CD4-positive, alpha-beta T cell treated with Interleukin-4 for 4 hours (primary cell): ENCODE measurements at places on chromosomes 7 and 10.

DNA sequence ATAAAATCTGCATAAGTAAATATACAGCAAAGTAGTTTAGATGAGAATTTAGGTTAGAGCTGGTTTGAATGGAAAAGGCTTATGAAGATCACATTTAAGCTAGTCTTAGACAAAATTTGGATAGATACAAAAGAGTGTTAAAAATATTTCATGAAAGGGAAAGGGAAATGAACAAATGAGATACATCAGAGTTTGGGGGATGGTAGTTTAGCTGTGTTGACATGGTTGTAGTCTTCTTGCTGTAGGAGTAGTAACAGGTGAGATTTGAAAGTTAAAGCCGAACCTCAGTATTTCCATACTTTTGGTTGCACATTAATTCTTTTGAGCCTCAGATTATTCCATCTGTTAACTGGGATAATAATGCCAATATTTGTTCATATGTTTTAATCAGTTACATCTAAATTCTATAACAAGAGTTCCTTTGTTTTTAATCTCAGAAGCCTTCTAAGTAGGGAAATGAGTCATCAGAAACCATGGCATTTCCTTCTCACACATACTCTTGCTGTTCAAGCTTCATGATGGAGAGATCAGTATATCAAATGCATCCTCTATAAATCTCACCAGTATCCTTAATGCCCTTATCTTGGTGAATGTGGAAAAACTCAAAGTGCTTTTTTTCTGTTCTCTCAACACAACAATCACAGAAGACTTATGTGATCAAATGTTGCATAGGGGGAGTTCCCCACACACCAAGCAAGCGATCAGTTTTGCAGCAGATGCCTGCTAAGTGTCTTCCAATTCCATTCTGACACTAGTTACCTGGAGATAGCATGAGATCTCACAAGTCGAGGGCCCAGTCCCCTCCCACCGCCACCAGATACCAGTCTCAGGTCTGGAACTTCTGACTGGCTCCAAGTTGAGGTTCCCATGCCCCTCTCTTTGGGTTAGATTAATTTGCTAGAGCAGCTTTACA lies 84.7 kb downstream of the MAPK8 start:
- DNase-seq = peak; percentile 18

GRCh38 chr7:20798081-20798693 lies 11.5 kb upstream of the SP8 start:
- DNase-seq = no peak

DNA sequence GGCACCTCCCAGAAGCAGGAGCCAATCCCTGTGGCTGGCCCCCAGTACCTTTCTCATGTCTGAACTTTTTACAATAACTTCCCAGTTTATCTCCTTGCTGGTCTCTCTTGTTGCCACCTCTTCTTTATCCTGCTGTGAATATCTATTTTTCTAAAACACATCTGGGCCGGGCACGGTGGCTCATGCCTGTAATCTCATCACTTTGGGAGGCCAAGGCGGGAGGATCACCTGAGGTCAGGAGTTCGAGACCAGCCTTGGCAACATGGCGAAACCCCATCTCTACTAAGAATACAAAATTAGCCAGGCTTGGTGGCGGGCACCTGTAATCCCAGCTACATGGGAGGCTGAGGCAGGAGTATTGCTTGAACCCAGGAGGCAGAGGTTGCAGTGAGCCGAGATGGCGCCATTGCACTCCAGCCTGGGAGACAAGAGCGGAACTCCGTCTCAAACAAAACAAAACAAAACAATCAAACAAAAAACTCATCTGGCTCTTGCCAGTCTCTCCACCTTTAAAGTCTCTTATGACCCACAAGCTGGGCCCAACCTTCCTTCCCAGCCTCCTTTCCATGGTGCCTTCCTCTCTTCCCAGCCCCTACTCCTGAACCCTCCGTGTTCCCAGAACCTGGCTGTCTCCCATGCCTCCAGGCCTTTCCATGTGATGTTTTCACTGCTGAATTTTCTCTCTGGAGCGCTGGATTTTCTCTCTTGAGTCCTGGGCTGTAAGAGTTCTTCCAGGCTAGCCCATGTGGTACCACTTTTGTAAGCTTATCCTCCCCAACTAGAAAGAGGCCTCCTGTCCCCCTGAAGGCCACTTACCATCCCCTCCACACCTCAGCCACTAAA lies 51.3 kb downstream of the HIP1 start:
- no peak for DNase-seq

DNA sequence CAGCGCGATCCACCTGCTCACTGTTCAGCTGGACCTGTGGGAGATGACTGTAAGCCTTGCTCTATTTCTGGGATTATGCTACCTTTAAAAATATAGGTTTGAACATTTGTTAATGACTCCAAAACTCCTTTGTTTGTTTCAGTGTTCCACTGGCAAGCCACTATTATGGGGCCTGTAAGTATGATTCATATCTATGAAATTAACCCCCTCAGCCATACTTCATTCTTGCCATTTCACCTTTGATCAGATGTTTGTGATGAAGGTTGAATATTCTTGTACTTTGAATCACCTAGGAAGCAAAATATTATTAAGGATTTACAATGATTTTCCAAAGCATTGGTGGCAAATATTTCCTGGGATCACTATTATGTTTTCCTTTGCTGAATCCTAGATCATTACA lies 23.9 kb upstream of the TFAM start:
- no peak for DNase-seq

DNA sequence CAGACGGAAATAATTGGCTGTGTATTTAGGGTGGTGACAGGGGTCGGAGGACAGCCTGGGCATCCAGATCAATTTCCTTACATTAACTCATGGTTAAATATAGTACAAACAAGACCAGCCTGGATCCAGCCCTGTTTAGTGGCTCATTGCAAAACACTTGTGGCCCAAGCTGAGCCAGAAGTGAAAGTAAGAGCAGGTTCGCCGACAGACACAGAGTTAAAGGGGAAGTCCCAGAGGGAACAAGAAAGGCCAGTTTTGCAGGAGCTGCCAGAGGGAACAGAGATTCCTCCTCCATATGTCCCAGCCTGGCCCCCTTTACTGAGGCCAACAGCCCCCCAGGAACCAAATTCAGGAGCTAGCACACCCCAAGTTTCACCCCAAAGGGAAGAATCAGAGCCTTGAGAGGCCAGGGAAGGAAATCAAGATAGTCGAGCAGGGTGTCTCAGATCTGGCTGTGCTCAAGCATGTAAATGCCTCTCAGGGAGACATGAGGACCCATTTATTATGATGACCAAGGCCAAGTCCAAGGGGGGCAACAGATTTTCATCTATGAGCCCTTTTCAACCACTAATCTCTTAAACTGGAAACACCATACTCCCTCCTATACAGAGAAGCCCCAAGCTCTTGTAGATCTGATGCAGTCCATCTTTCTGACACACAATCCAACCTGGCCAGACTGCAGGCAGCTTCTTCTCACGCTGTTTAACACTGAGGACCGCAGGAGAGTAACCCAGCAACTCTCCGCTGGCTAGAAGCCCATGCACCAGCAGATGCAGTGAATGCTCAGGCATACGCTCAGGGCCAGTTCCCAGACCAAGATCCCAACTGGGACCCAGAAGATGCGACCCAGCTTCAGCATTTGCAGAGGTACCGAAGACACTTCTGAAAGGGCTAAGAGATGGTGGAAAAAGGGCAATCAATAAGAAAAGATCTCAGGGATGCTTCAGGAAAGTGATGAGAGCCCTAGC lies 15.9 kb upstream of the ADCK2 start:
- DNase-seq = peak; percentile 41

DNA sequence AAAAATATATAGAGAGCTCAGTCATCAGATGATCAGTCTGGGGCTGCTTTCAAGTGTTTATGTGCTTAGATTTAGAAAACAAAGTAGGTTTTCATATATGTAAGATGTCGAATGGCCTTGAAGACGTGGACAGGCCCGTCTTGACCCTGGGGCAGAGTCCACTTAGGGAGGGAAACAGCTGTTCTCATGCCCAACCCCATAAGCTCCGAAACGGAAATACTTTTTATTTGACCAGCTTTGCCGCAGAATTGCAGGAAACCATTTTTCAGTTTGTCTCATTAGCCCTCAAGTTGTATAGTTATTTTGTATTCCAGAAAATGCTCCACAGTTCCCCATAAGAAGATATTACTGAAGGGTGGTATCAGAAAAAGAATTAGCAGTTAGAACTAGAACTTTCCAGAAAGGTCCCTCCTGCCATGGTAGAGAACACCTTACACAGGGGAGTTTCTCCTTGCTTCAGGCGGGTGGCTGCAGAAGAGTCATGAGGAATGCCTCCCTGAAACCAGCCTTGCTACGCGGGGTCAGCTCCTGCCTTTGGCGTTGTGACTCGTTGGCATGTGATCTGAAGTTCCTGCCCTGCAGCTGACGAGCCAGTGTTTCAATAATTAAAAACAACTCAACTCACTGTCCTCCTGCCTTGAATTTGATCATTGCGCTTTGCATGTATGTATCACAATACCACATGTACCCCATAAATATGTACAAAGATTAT lies 192.7 kb downstream of the CELF2 start:
- DNase-seq = no peak

DNA sequence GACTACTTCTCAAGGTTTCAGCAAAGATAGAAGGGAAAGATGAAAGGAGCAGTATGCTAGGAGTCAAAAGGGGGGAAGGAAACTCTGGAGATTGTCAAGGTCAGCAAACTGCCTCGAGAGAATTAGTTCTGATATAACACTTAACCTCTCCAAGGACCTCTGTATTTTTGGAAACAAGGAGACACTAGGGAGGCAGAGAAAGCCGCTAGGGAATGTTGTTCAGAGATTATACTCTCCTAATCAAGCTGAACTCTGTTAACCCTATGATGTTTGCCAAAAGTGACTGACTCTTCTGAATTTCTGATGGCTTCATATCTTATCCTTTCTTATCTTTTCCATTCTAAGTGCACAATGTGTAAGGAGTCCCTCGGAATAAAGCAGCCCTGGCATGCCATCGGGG lies 27.1 kb downstream of the CREM start:
- DNase-seq = no peak

DNA sequence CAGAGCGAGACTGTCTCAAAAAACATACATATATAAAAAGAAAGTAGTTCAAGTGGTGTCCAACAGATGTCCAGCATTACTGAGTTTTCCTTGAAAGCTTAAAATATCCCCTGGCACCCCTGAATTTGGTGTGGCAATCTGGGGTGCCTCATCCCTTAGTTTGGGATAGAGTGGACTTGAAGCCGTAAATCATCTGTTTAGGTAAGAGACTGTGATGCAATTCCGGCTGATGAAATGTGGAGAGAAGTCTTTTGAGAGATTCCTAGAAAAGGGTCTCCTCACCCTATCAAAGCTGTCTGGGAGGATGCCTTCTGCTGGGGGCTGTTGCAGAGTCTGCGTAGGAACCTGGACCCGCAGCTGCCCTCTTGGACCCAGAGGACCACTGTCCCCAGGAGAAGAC lies 408.0 kb downstream of the RPS24 start:
- DNase-seq = no peak

DNA sequence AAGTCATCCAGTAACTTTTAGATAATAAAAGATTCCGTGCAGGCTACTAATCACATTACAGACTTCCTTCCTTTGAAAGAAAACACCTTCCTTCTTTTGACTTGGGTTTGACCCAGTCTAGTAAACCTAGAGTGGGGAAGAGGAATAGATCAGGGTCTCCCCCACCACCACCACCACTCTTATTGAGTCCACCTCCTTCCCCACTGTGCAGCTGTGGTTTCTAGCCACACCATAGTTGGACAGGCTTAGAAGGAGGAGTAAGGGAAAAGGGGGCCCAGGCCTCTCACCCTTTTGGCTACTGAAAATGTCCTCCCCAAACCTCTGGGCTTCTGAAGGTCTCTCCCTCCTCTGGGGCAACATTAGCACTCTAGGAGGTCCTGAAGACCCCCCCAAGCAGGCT lies 372.7 kb downstream of the CALN1 start:
- no peak for DNase-seq

- no peak for DNase-seq
Observed at GRCh38 chr10:70509757-70510147, 31.2 kb downstream of the PALD1 start.

- DNase-seq = no peak
Observed at GRCh38 chr10:132309879-132310591, 2.3 kb upstream of the STK32C start.

DNA sequence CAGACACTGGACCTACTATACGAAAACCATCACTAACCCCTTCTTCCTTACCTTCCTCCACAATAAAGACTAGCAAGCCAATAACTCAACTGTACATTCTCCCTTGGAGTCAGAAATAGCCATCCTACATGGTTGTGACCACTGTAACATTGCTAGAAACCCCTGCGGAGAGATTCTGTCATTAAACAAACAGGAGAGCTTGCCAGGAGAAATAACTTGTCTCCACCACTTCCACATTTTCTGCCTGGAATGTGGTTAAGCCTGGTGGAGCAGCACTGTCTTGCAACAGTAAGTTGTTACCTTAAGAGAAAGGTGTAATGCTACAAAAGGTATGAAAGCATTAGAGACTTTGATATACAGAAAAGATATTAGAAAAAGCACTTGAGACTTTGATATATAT lies 45.8 kb downstream of the THSD7A start:
- no peak for DNase-seq

- no peak for DNase-seq
Observed at GRCh38 chr10:77230194-77230593, 407.4 kb downstream of the KCNMA1 start.

- no peak for DNase-seq
Observed at GRCh38 chr7:73758581-73759138, 11.4 kb downstream of the CLDN3 start.

- DNase-seq = no peak
Observed at GRCh38 chr7:118590107-118590506, 365.6 kb downstream of the ANKRD7 start.

- DNase-seq = no peak
Observed at GRCh38 chr7:149145031-149145845, 2.0 kb upstream of the ZNF398 start.

DNA sequence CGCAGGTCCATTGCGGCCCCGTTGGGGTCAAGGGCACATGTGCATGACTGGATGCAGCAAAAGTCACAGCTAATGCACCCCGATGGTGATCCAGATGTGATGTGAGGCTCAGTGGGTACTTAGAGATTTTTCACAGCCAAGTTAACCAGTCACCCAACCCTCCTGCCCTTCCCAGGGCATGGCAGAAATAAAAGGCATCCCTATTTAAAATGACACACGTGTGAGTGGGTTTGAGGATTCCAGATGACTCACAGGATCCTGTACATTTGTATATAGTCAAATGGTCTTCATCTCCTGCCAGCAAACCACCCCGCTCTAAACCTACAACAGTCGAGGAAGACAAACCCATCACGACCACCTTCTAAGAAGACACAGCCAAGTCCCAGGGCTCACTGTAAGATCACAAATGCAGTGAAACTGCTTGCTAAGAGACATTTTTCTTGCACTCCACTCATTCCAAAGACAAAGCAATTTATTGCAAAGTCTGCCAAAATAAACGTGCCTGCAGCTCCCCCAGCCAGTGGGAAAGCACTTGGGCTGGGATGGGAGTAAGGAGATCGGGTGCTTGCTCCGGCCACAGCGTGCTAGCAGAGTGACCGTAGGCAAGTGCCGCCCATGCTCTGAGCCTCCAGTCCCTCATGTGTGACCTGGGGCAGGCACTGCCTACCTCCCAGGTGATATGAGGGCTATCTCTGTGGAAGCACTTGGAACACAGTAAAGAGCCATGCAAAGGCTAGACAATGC lies 86.6 kb upstream of the MACROH2A2 start:
- DNase-seq = no peak

- no peak for DNase-seq
Observed at GRCh38 chr10:78255796-78256638, 222.4 kb downstream of the RPS24 start.

- DNase-seq = no peak
Observed at GRCh38 chr10:8534096-8534495, 479.6 kb downstream of the GATA3 start.

- no peak for DNase-seq
Observed at GRCh38 chr10:100662067-100662466, 83.3 kb upstream of the PAX2 start.

- no peak for DNase-seq
Observed at GRCh38 chr7:4136036-4136435, 546.1 kb upstream of the FOXK1 start.

GRCh38 chr7:84194484-84195271 lies at the start of gene SEMA3A:
TSS of gene SEMA3A (minus strand) at chr7:84194789. CDS start at chr7:84194586, 203 bp downstream.
- no peak for DNase-seq
